Chondrocyte (in vitro differentiated cells): ENCODE measurements at places on chromosomes 2 and 18. TPM values are rescaled to one million over a fixed set of nuclear protein-coding genes. Genes with fewer than 3 reads are reported as not detected.

Gene PAX8
- 0.29 TPM in 1 of 3 replicates, not detected in the others for total RNA-seq

Gene G6PC2
- total RNA-seq: not detected in 3 replicates

DNA sequence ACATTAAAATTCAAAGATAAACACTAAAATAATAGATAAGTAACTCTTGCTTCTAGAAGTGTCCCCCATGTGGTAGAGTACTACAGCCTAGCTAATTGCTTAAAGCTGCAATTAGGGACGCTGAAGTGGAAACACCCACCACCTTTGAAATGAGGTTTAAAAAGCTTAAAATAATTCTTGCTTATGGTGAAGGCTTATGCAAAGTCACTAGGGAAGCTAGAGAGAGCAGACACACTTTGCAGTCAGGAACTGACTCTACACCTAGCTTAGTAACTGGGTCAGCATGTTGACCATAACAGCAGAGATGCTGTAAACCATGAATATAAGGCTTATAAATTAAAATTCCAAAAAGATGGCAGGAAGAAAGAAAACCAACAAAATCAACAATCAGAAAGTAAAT, 65.4 kb upstream of the DSG1 start:
- DNase-seq: no peak
- no peak overlapping the region for H3K27ac ChIP-seq
- peaks cover 52% of the 10 kb centered on the region for H3K4me1 ChIP-seq
- H3K4me3 ChIP-seq: no peak overlapping the region
- H3K36me3 ChIP-seq: no peaks in the 10 kb centered on the region

GRCh38 chr2:65700720-65701119, 268.3 kb upstream of the SPRED2 start:
- H3K36me3 ChIP-seq: no peaks in the 10 kb centered on the region
- peaks cover 37% of the 10 kb centered on the region for H3K27me3 ChIP-seq
- no peak for DNase-seq
- H3K4me3 ChIP-seq: no peak overlapping the region

DNA sequence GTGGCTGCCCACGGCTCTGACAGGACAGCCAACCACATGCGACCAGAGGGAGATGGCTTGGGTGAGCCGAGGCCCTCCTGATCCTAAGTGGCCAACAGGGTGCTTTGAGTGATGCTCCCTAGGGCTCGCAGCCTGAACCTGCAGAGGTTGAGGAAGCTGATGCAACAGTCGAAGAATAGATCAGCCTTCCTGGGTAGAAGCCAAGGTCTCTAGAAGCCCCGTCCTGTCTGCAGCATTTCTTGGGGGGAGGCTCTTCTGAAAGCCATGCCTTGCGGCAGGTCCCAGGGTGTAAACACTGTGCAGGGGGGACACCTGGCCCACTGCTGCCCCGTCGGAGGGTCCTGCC, 136.4 kb downstream of the HDAC4 start:
- no peak overlapping the region for H3K27ac ChIP-seq
- H3K4me3 ChIP-seq: no peak overlapping the region
- no peak for DNase-seq
- H3K27me3 ChIP-seq: no peaks in the 10 kb centered on the region
- H3K4me1 ChIP-seq: peaks cover 52% of the 10 kb centered on the region

DNA sequence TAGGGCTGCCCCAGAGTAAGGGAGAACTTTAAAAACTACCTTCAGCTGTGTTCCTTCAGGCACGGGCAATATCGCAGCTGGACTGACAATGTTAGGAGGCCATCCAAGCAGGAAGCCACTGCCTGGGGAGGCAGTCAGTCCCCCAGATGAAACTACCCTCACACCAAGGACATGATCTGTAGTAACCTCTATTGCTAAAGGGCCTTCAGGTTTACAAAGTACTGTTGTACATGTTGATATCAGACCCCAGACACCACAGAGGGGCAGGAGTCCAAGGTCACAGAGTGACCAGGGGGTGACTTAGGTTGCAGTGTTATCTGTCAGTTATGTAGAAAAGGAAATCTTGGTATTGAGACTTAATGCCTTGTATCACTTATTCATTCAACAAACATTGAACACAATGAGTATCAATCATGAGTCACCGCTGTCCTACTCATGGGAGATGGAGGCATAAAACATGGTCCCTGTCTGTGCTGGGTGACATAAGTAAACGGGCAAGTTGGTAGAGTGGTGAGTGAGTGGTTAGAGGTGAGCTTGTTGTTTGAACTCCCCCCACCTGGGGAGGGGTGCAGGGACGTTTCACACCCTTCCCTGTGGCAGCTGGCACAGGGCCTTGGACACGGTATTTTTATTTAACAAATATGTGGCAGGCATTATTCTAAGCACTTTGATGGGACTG, 7.1 kb downstream of the CABLES1 start:
- peaks cover 79% of the 10 kb centered on the region for H3K4me1 ChIP-seq
- peaks cover 4% of the 10 kb centered on the region for H3K36me3 ChIP-seq
- no peak overlapping the region for H3K4me3 ChIP-seq
- H3K27me3 ChIP-seq: no peaks in the 10 kb centered on the region

DNA sequence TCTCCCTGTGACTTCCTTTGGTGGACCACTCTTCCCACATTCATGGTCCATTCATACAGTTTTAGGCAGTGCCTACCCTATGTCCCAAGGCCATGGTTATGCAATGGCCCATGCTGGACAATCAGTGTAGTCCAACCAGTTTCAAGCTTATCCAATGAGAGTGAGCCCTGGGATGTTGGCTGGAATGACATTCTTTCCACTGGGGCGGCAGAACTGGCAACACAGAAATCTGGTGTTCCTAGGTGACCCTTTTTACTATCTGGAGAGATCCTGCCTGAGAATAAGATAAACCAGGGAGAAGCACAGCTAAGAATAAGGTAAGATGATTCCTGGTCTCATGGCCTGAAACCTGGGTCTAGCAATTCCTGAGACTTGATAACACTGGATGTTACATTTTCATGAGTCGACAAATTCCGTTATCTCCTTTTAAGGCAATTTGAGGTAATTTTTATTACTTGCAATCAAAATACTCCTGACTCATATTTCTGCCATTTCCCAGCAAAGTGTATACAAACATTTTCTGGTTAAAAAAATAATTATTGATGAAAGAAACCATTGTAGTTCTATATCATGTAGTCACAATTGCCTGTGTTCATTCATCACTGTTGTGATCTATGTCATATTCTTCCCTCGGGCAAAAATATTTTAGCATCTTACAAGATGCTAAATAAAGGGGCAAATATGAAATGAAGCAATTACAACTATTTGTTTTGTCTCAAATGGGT, 271.5 kb upstream of the LYPD1 start:
- DNase-seq: no peak
- H3K27me3 ChIP-seq: no peaks in the 10 kb centered on the region
- H3K4me1 ChIP-seq: peaks cover 11% of the 10 kb centered on the region
- no peak overlapping the region for H3K4me3 ChIP-seq
- H3K36me3 ChIP-seq: no peaks in the 10 kb centered on the region
